Breast epithelium (tissue), 4 donors: ENCODE measurements at places on chromosomes 11 and 22. TPM values are rescaled to one million over a fixed set of nuclear protein-coding genes. Genes with fewer than 3 reads are reported as not detected.
A peak's percentile ranks its signal among the peaks of the same experiment; 100 is the strongest.

- DNase-seq, result no peak
- no peak overlapping the region for H3K27ac ChIP-seq
- no peaks in the 10 kb centered on the region for H3K36me3 ChIP-seq
- no peaks in the 10 kb centered on the region for H3K27me3 ChIP-seq
- H3K4me1 ChIP-seq, result no peaks in the 10 kb centered on the region
- H3K4me3 ChIP-seq, result no peak overlapping the region
Measured at GRCh38 chr11:19191530-19192169, 10.1 kb downstream of the CSRP3 start.

DNA sequence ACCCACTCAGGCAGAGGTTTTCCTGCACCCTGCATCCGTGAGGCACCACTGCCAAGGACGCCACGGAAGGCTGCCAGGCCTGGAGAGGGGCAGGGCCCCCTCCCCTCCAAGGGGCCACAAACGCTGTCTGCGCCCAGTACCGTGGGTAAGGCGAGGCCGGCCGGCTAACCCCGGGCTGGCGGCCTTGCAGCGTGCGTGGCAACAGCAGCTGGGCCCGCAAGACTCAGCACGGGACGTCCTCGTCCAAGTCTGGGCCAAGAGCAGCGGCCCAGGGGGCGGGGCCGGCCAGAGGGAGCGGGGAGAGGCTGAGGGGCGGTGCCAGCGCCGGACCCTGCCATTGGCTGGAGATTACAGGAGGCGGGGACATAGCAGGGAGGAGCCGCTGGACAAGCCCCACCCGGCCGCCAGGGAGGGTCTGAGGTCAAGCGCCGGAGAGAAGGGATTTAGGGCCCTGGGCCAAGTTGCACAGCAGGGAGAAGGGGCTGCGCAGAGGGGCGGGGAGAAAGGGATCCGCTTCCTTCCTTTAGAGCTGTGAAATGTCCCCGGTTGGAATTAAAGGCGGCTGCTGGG, 16.0 kb downstream of the SLC43A1 start:
- peak overlapping the region; percentile 69 for H3K27ac ChIP-seq
- H3K36me3 ChIP-seq, result no peaks in the 10 kb centered on the region
- H3K4me1 ChIP-seq, result no peaks in the 10 kb centered on the region
- peak overlapping the region; percentile 58 for H3K4me3 ChIP-seq
- H3K27me3 ChIP-seq, result no peaks in the 10 kb centered on the region

Gene ETS1
- 92.1 TPM for total RNA-seq

DNA sequence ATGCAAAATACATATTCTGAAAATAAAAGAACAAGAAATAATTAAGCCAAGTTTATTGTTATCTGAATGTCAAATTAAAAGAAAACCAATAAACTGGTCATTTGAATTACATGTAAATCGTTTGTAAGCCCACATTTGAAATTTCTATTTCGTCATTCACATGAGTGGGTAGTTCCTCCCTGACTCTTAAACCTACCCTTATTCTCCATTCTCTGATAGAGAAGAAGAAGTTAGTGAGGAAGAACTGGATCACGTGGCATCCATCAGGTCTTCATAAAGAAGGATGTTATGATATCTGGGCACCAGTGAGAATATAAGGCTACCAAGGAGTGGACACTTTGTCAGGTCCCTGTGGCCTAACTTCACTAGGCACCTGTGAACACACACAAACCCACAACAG, 328.1 kb downstream of the OPCML start:
- H3K4me3 ChIP-seq, result no peak overlapping the region
- H3K27ac ChIP-seq, result no peak overlapping the region
- no peaks in the 10 kb centered on the region for H3K27me3 ChIP-seq
- no peak for DNase-seq
- no peaks in the 10 kb centered on the region for H3K36me3 ChIP-seq
- no peaks in the 10 kb centered on the region for H3K4me1 ChIP-seq

DNA sequence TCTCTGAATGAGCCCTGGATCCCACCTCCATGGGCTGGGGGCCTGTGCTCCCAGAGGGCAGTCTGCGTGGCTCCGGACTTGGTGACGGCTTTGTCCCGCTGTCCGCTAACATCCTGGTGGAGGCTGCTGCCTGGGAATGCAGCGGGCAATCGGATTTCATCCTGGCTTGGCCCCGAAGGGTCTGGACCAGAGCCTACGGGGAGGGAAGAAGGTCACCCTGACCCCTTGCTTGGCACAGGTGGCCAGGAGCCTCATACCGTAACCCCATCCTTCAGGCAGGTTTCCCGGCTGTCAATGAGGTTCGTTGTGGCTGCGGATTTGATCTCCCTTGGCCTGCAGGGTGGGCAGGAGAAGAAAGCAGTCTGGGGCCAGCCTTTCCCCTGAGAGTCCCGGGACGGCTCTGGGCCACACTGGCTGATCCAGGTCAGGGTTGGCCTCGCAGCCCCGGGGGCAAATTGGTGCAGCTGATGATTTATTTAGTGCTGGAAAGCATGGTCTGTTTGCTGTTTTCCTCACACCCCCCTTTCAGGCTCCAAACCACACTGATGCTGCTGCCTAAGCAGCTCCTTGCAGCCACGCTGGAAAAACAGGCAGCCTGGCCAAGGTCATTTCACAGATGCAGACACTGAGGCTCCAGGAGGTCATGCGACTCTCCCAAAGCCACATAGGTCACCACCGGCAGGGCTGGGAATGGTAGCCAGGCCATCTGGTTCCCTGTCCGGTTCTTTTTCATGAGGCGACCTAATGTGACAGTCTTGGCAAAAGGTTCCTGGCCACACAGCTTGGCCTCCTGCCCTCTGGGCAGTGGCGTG, 15.0 kb downstream of the PRDM11 start:
- H3K4me1 ChIP-seq, result peaks cover 14% of the 10 kb centered on the region
- no peaks in the 10 kb centered on the region for H3K36me3 ChIP-seq
- H3K27me3 ChIP-seq, result no peaks in the 10 kb centered on the region
- peak overlapping the region; percentile 35 for H3K27ac ChIP-seq

DNA sequence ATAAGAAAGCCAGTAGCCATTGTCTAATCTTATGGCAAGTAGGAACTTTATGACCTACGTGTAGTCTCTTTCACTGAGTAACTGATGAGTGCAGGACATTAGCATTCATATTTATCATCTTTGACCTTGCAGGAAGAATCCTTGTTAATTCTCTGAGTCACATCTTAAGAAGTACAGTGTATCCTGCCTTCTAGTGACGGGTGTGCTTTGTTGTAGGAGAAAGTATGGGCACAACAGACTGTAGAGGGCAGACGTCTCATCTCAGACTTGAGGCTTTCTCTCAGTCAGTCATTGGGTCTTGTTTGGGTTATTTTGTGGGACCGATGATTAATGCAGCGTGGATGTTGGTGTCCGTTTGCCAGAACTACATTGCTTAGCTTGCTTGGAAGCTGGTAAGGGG, 6.8 kb downstream of the RNF214 start:
- H3K27me3 ChIP-seq, result no peaks in the 10 kb centered on the region
- no peak overlapping the region for H3K4me3 ChIP-seq
- DNase-seq, result no peak
- peaks cover 1% of the 10 kb centered on the region for H3K4me1 ChIP-seq
- H3K27ac ChIP-seq, result no peak overlapping the region
- no peaks in the 10 kb centered on the region for H3K36me3 ChIP-seq

- no peaks in the 10 kb centered on the region for H3K36me3 ChIP-seq
- no peaks in the 10 kb centered on the region for H3K27me3 ChIP-seq
- H3K27ac ChIP-seq, result no peak overlapping the region
- no peak overlapping the region for H3K4me3 ChIP-seq
- DNase-seq, result no peak
Measured at GRCh38 chr22:46024136-46024840, 47.3 kb upstream of the WNT7B start.

Gene SCO2
- 6.6 TPM for total RNA-seq

DNA sequence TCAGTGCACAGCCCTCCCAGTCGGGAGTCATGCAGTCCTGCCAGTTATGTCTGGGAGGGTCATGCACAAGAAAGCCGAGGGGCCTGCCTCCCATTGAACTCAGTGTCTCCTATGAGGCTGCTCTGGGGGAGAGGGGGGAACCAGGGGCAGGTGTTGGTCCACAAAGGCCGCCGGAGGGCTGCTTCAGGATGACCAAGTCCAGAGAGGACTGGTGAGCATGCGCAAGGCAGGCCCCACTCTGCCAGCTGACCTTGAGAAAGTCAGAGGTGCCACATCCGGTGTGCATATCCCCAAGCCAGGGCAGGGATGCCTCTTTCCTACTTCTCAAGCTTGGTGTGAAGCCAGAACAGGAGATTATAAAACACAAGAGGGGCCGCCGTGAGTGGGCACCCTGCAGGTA, 4.4 kb downstream of the SCN4B start:
- DNase-seq, result no peak
- H3K4me3 ChIP-seq, result no peak overlapping the region

DNA sequence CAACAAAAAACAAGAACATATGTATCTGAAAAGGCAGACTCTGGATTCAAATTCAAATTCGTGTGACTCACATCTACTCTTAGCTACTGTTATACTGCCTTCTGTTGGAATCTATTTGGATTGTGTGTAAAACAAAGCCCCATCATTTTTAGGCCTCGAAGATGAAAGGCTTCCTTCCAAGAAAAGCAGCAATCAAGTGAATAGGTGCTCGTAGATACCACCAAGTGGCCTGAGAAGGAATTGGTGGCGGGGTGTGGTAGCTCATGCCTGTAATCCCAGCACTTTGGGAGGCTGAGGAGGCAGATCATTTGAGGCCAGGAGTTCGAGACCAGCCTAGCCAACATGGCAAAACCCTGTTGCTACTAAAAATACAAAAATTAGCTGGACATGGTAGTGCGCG, 4.2 kb downstream of the GRAMD1B start:
- H3K4me1 ChIP-seq, result no peaks in the 10 kb centered on the region
- no peaks in the 10 kb centered on the region for H3K27me3 ChIP-seq
- H3K36me3 ChIP-seq, result no peaks in the 10 kb centered on the region
- DNase-seq, result no peak

Gene PANX3
- total RNA-seq, result not detected

- no peak for DNase-seq
- no peak overlapping the region for H3K4me3 ChIP-seq
- H3K27ac ChIP-seq, result no peak overlapping the region
- no peaks in the 10 kb centered on the region for H3K4me1 ChIP-seq
- no peaks in the 10 kb centered on the region for H3K27me3 ChIP-seq
Measured at GRCh38 chr11:59417023-59417422, 9.2 kb downstream of the OR5A2 start.

DNA sequence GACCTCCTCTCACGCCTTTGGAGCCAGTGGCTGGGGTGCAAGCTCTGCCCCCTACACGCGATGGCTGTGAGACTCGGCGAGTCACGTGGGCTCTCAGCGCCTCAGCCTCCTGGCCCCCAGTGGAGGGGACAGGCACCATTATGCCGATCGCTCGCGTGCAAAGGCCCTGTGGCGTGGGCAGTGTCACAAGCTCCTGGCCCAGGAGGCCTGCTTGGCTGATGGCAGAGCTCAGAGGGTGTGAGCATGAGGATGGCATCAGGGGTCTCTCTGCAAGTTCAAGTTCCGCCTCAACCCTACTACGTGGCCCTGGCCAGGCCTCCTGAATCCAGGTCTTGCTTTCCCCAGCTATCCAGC, 90.8 kb upstream of the KCNQ1OT1 start:
- no peaks in the 10 kb centered on the region for H3K36me3 ChIP-seq
- DNase-seq, result no peak
- H3K4me3 ChIP-seq, result no peak overlapping the region
- no peaks in the 10 kb centered on the region for H3K27me3 ChIP-seq
- H3K27ac ChIP-seq, result no peak overlapping the region

Gene C11orf87
- total RNA-seq, result not detected

GRCh38 chr11:127383026-127383425, 382.5 kb upstream of the KIRREL3 start:
- no peak overlapping the region for H3K4me3 ChIP-seq
- H3K4me1 ChIP-seq, result no peaks in the 10 kb centered on the region
- no peak overlapping the region for H3K27ac ChIP-seq
- no peaks in the 10 kb centered on the region for H3K27me3 ChIP-seq

DNA sequence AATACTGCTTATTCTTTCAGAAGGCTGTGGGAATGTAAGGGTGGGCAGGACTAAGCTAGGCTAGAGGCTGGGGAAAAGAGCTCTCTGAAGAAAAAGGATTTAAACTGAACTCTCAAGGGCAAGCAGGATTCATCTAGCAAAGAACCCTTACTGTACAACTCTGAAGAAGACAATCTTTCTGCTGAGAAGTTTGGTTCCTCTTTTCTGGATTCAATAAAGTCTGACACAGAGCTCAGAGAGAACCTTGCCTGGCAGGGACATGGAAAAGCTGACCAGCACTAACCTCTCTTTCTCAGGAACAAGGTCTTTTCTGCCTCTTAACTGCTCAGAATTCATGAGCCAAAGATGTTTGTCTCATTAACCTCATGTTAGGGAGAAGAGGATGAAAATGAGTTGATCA, 388.4 kb upstream of the DDI1 start:
- H3K27me3 ChIP-seq, result no peaks in the 10 kb centered on the region
- H3K36me3 ChIP-seq, result no peaks in the 10 kb centered on the region
- H3K4me3 ChIP-seq, result no peak overlapping the region

GRCh38 chr11:123624974-123625373, 29.4 kb downstream of the SCN3B start:
- H3K4me1 ChIP-seq, result no peaks in the 10 kb centered on the region
- H3K4me3 ChIP-seq, result no peak overlapping the region
- no peaks in the 10 kb centered on the region for H3K36me3 ChIP-seq
- H3K27me3 ChIP-seq, result no peaks in the 10 kb centered on the region
- H3K27ac ChIP-seq, result no peak overlapping the region

DNA sequence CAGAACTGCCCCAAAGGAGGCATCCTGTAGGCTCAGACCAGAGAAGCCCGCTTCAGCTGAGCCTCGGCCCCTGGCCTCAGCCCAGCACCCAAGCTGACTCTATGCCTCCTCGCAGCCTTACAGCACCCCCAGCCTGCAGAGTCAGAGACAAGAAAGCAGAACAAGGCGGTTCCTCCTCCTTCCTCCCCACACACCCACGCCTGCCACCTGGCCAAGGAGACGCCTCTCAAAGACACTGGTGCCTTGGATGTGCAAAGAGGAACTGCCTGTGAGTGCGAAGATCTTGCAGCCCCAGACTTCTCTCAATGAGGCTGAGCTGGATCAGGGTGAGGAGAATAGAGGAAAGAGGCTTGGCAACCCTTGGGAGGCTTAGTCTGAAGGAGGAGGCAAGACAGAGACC, 60.2 kb downstream of the PDE2A start:
- H3K36me3 ChIP-seq, result no peaks in the 10 kb centered on the region
- no peak overlapping the region for H3K4me3 ChIP-seq
- DNase-seq, result no peak

GRCh38 chr22:35596821-35597220, 20.3 kb downstream of the MB start:
- no peaks in the 10 kb centered on the region for H3K27me3 ChIP-seq
- no peaks in the 10 kb centered on the region for H3K4me1 ChIP-seq
- H3K36me3 ChIP-seq, result no peaks in the 10 kb centered on the region

GRCh38 chr11:12786891-12787290, 112.7 kb downstream of the TEAD1 start:
- no peaks in the 10 kb centered on the region for H3K27me3 ChIP-seq
- no peak for DNase-seq
- H3K27ac ChIP-seq, result no peak overlapping the region
- no peaks in the 10 kb centered on the region for H3K4me1 ChIP-seq

Gene PRR33
- not detected for total RNA-seq

Gene HBG2
- total RNA-seq, result not detected

GRCh38 chr11:114153224-114153623, 93.7 kb downstream of the ZBTB16 start:
- no peak overlapping the region for H3K4me3 ChIP-seq
- no peaks in the 10 kb centered on the region for H3K36me3 ChIP-seq
- peaks cover 19% of the 10 kb centered on the region for H3K4me1 ChIP-seq
- no peaks in the 10 kb centered on the region for H3K27me3 ChIP-seq
- peak overlapping the region; percentile 96 for H3K27ac ChIP-seq

- H3K36me3 ChIP-seq, result no peaks in the 10 kb centered on the region
- no peak overlapping the region for H3K4me3 ChIP-seq
- no peaks in the 10 kb centered on the region for H3K27me3 ChIP-seq
- no peak overlapping the region for H3K27ac ChIP-seq
- no peak for DNase-seq
Measured at GRCh38 chr22:40718250-40719204, 39.2 kb downstream of the MCHR1 start.
